ENCODE measurements at places on chromosomes 11 and 22. TPM values are rescaled to one million over a fixed set of nuclear protein-coding genes. Genes with fewer than 3 reads are reported as not detected.
A peak's percentile ranks its signal among the peaks of the same experiment; 100 is the strongest.

DNA sequence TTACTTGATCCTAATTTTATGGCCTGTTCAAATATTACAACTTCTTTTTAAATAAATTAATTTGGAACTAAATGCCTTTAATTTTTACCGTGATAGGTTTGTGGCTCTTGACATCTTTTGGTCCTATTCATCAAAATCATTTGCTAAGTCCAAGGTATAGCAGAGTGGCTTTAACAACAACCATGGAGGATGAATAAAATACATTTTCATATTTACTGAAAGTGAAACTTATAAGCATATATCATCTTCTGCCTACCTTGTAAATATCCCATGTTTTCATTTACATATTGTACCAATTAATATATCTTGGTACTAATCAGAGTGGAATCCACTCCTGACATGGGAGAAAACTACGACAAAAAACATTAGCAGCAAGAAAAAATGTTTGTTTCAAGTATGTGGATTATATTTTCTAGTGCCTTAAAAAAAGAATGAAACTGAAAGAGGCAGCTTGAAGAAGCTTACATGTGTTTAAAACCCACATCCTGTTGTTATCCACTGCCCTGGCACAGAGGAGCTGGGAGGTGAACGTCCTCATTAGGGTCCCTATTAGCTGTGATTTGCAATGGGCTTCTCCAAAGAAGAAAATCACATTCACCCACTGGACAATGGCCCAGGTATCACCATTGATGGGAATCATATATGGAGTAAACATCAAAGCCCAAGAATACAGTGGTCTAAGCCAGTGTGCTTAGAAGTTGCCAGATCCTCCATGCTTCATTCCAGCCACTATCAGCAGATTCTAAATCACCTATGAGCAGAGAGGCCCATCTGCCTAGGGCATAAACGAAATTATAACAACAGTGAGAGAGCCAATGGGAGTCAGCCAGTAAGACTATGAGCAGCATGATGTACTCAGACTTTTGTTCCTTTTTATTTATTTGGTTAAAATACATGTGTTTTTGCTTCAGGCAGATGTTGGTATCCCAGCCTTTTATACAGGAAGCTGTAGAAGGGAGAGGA is 84.7 kb downstream of the MAML2 start:
- DNase-seq, result no peak

DNA sequence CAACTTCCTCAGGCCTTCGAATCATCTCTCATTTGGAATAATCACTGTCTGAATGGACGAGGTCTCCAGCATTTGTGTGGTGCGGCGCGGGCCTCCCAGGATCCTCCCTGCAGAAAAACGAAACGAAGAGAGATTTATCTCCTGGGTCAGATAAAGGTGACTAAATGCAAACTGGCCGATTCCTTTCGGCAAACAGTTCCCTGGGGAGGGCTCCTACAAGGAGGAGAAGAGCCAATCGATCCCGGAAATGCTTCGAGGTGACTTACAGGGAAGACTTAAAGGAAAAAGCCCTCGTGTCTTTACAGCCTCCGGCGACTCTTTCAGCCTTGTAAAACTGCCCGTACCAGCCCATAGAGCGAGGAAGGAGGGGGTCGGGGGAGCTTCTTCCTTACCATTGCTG is 126.5 kb downstream of the MIAT start:
- peak; percentile 41 for DNase-seq

- DNase-seq, result no peak
These were observed 70.2 kb upstream of the CREB3L1 start for GRCh38 chr11:46207270-46207669.

GRCh38 chr11:123409456-123410217 is 20.4 kb upstream of the GRAMD1B start:
- DNase-seq, result peak; percentile 20

GRCh38 chr11:66641834-66642233 is 3.3 kb downstream of the RBM4 start:
- DNase-seq, result no peak

DNA sequence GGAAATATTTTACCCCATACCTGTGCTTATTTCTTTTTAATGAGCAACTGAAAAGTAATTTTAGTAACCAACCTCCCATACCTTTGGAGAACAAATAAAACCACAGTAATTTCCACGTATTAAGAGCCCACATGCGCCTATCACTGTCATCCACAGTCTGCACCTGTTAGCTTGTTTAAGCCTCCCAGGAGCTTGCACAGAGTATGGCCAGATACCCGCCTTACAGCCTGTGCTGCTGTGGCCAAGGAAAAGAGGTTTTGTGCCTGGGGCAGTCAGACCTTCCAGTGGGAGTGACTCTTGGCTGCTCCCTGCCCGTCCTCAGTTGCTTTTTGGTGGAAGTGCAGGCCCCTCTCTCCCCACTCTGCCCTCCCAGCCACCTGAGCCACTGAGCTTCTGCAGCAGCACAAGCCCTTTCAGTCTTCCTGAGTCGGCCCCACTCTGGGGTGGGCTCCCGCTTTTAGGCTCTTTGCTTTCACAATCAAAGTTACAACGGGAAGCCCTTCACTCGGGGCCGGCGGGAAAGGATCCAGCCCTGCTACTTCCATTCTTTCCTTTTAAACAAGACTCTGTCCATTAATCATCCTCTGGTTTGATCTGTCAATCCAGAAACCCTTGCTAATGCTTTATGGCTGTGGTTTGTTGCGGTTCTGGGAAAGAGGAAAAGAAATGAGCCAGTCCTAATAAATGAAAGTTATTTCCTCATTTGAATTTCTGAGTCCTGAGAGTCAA is 308.8 kb downstream of the TBC1D22A start:
- DNase-seq, result no peak

- DNase-seq, result no peak
These were observed 43.3 kb downstream of the BDNF start for GRCh38 chr11:27656806-27657483.

DNA sequence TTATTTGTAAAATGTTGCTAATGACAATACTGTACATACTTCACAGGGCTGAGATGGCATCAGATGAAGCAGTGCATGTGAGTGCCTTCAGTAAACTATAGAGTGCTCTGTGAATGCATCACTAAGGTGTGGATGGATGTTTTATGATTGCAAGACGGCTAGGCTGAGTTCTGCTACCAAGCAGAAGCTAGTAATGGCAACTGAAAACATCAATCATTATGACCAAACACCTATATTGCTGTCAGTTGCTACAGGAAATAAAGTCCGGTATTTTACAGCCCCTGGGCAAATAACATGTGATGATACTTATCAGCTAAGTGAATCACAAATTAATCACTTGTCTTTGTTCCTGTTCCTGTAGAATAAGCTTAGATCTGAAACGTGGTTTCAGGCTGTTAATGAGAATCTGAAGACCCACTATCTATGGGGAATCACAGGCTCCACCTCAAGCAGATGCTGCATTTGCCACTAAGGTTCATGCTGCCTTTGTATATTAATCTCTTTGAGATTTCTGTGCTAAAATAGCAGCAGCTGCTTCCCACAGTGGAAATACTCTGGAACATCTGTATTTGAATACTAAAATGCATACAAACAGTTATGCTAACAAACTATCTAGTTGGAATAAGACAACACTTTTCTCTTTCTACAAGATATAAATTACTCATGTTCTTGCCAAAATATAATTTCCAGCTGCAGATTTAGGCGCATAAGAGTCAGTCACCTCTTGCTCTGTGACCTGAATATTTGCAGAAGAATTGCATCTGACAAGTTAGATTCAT is 254.0 kb upstream of the PITPNB start:
- DNase-seq, result peak; percentile 33

DNA sequence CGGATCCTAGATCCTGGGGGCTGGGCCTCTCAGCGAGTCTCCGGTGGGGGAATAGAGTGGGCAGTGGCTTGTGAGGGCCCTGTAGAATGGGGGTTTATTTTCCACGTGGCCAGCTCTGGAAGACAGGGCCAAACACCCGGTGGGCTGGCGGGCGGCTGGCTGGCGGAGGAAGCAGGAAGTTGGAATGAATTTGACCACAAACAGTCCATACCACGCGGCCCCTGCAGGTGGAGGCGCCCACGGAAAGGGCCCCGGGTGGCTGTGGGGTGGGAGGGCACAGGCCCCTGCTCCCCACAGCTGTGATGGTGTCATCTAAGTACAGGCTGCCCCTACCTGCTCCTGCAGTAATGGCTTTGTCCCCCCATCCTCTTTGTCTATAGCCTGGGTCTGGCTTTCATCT is 15.1 kb downstream of the MCAT start:
- DNase-seq, result no peak

GRCh38 chr11:84056653-84057376 is 770.6 kb upstream of the CCDC90B start:
- DNase-seq, result no peak

DNA sequence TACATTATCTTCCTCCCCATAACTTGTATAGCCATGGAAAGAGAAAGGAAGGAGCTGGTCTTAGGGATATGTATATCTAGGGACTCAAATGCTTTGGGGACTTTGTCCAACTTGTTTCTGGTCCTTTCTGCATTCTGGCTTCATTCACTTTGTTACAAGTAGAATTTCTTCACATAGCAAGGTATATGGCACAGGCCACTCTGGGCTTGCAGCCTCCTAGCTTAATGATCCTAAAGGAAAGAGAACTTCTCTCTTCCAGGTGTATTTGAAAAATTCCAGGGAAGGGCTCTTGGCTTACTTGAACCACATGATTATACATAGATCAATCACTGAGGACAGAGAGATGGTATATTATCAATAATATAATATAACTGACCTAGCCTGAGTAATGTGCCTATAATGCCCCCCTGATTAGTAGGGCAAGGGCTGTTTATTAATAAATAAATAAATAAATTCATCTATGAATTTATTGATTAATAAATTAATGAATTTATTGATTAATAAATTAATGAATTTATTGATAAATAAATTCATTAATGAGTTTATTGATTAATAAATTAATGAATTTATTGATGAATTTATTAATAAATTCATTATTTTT is 48.2 kb upstream of the CEP295 start:
- no peak for DNase-seq

GRCh38 chr11:125443767-125444311 is 52.2 kb downstream of the FEZ1 start:
- DNase-seq, result no peak

GRCh38 chr11:71309611-71310010 is 57.2 kb upstream of the SHANK2 start:
- DNase-seq, result no peak

- no peak for DNase-seq
These were observed 60.3 kb upstream of the IGLL5 start for GRCh38 chr22:22827187-22827939.

DNA sequence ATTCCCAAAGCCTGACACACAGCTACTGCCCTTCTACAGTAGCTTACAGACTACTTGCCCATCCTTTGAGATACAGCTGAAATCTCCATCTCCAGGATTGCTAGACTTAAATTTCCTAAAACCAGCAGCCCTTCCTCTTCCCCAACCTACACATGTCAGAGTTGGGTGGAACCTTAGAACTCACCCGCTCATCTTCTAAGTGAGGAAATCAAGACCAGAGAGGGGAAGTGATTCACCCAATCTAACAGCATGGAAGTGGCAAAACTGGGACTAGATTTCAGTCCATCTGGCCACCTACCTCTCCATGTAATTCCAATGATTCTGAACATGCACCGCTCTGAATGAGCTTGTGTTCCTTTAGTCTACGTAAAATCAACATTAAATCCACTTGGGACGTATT is 1.0 kb upstream of the TMEM86A start:
- no peak for DNase-seq

DNA sequence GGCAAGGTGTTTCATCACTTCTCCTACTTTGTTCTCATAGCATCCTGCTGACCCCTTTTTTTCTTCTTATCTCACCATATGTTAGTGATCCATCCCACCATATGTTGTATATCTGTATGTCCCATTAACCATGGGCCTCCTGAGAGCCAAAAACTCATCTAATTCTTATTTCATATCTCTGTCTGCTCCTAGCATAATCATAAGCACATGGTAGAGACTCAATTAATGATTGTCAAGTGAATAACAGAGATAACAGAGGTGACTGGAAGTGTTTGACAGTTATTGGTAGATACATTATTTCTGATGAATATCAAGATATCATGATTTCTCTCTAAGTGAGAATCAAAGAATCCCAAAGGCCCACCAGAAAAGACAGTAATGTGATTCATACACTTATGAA is 138.1 kb upstream of the MPPED2 start:
- DNase-seq, result no peak

DNA sequence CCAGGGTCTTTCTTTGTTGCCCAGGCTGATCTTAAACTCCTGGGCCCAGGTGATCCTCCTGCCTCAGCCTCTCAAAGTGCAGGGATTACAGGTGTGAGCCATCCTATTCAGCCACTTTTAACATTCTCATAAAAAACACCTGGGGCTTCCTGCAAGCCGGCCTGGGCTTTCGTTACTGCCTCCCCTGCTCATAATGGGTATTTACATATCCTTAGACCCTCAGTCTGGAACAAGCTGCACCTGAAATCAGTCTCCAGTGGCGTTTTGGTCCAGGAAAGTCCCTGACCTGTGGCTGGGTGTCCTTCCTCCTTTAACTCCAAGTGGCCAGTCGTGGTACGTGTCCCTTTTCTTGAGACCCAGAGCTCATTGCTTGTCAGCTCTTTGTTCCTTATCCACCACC is 320.7 kb downstream of the TMEM135 start:
- no peak for DNase-seq

DNA sequence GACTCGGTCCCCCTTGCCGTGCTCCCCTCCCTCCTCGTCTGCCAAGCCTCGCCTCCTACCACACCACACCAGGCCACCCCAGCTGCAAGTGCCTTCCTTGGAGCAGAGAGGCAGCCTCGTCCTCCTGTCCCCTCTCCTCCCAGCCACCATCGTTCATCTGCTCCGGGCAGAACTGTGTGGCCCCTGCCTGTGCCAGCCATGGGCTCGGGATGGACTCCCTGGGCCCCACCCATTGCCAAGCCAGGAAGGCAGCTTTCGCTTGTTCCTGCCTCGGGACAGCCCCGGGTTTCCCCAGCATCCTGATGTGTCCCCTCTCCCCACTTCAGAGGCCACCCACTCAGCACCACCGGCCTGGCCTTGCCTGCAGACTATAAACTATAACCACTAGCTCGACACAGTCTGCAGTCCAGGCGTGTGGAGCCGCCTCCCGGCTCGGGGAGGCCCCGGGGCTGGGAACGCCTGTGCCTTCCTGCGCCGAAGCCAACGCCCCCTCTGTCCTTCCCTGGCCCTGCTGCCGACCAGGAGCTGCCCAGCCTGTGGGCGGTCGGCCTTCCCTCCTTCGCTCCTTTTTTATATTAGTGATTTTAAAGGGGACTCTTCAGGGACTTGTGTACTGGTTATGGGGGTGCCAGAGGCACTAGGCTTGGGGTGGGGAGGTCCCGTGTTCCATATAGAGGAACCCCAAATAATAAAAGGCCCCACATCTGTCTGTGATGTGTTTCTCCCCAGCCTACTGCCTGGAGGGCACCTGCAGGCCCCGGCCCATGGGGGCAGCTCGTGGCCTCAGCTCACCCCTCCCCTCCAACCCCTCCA is 29.8 kb downstream of the CAPN1 start:
- DNase-seq, result peak; percentile 42

GRCh38 chr11:33874910-33875490 is 16.9 kb downstream of the LMO2 start:
- DNase-seq, result no peak

- DNase-seq, result no peak
These were observed 80.1 kb upstream of the RTL6 start for GRCh38 chr22:44578110-44578457.

SFI1 gene
- polyA plus RNA-seq, result 83.1 TPM

OR52E1 gene
- polyA plus RNA-seq, result not detected

DSCAML1 gene
- 1.6 TPM for polyA plus RNA-seq

PDXP gene
- 24.7 TPM for polyA plus RNA-seq

KCTD14 gene
- polyA plus RNA-seq, result 3.1 TPM

TAF6L gene
- polyA plus RNA-seq, result 28.5 TPM
